ENCODE measurements at places on chromosomes 4 and X.

GRCh38 chrX:129840344-129840743 lies 3.3 kb downstream of the ZDHHC9 start:
- no peak for DNase-seq

- no peak for DNase-seq
These were observed 61.4 kb upstream of the MAP3K15 start for GRCh38 chrX:19576742-19577141.

GRCh38 chrX:130563476-130563875 lies 161.7 kb downstream of the RBMX2 start:
- no peak for DNase-seq

DNA sequence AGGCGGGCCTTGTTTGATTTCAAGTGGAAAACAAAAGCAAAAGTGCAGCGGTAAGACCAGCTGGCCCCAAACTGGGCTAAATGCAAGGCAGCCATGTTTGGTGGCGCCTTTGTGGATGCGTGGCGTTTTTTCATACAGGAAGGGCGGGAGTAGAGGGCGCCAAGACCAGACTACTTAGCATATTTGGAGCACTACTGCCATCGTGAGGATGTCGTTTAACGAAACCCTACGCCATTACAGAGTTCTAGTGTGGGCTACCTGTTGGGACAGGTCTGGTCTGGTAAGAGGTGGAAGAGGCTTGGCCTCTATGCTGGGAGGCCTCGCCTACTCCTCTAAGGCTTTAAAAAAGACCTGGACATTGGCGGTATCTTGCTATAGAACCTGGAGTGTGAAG lies 230.7 kb upstream of the STK26 start:
- DNase-seq, result no peak

GRCh38 chrX:23504895-23505294 lies 162.4 kb upstream of the PRDX4 start:
- DNase-seq, result no peak

- no peak for DNase-seq
These were observed 72.0 kb downstream of the CHST7 start for GRCh38 chrX:46645614-46646013.

- DNase-seq, result no peak
These were observed 58.9 kb downstream of the NUDT11 start for GRCh38 chrX:51437521-51437920.

DNA sequence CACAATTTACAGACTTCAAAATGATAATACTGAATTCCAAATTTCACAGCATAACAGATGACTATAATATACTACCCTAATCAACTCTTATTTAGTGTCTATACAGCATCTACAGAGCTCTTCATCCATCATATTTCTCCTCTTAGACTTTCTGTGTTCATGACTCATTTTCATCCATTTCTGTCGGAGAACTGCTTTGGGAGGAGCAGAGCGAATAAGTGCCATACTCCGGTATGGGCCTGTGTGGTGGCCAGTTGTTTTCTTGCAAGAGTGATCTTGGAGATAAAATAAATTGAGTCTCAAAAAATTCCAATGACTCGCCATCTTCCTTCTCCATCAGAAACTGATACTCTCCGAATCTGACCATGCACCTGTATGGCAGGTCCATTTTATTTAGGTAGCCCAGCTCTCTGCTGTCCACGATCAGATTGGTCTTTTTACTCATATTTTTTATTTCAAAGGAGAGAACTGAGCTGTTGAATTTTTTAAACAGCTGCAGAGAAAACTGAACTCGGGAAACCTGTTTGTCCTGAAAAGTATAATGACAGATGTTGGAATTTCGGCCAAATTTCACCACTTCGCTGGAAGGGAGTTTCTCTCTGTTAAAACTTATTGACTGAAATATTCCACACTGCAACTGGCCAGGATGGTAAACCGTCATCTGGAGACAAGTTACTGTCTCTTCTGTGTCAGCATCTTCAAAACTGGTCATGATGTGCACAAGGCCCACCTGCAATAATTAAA lies 7.8 kb downstream of the TIFA start:
- DNase-seq, result no peak

- no peak for DNase-seq
These were observed 15.7 kb downstream of the JADE1 start for GRCh38 chr4:128825226-128825625.

DNA sequence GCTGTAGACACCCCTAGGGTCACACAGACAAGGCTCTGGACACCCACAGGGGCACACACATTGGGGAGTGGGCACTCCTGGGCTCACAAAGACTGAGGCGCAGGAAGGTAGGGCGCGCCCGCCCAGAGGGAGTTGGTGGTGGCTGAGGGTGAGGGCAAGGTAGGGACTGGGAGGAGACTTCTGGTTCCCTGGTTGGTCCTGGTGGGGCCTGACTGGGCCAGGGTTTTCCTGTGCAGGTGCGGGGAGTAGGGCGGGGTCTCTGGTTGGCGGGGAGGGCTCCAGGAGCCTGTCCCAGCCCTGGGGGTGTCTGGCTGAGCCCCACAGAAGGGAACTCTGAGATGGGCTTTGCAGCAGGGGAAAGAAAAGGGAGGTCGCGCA lies 6.7 kb upstream of the WAS start:
- DNase-seq, result peak; percentile 19

Measured in NK-92 treated with Interleukin-12 subunit alpha and Interleukin-12 subunit beta, amount 100 ng/mL, for 24 hours (cell line).